ENCODE measurements at places on chromosomes 5 and 9. TPM values are rescaled to one million over a fixed set of nuclear protein-coding genes. Genes with fewer than 3 reads are reported as not detected.

GRCh38 chr5:160835818-160836528 lies 16.0 kb downstream of the ATP10B start:
- no peak for DNase-seq

- no peak for DNase-seq
Measured at GRCh38 chr5:167752936-167753335, 538.5 kb upstream of the WWC1 start.

- no peak for DNase-seq
Measured at GRCh38 chr9:4955836-4956235, 29.2 kb upstream of the JAK2 start.

GRCh38 chr5:89081360-89081759 lies 198.4 kb upstream of the MEF2C start:
- no peak for DNase-seq

GRCh38 chr5:91272858-91273257 lies 110.3 kb downstream of the ARRDC3 start:
- DNase-seq, result no peak

- no peak for DNase-seq
Measured at GRCh38 chr9:83754383-83754977, 46.7 kb upstream of the UBQLN1 start.

DNA sequence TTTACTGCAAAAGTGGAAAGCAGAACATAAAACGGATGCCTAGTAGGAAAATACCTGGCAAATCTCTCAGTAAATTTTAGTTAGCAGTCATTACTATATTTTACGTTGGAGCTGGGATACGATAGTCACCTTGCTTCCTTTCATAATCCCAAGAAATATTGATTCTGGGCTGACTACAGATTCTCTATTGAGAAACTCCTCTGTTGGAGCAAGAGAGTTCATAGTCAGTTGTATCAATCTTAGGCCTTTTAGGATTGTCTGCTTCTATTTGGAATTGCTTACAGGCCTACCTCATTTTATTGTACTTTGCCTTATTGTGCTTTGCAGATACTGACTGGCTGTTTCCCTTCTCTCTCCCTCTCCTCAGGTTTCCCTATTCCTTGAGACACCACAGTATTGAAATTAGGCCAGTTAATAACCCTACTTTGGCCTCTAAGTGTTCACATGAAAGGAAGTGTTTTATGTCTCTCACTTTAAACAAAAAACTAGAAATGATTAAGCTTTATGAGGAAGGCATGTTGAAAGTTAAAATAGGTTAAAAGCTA lies 233.7 kb upstream of the TARS1 start:
- DNase-seq, result no peak

GRCh38 chr9:103530934-103531333 lies 535.8 kb downstream of the CYLC2 start:
- DNase-seq, result no peak

- DNase-seq, result peak; percentile 93
Measured at GRCh38 chr5:100903039-100903887, at the start of gene ST8SIA4. Gene ST8SIA4, minus strand, starts transcription at chr5:100903282. Its CDS starts 327 bp downstream, at chr5:100902955.

GRCh38 chr9:137902646-137903045 lies 25.1 kb downstream of the CACNA1B start:
- DNase-seq, result no peak

DNA sequence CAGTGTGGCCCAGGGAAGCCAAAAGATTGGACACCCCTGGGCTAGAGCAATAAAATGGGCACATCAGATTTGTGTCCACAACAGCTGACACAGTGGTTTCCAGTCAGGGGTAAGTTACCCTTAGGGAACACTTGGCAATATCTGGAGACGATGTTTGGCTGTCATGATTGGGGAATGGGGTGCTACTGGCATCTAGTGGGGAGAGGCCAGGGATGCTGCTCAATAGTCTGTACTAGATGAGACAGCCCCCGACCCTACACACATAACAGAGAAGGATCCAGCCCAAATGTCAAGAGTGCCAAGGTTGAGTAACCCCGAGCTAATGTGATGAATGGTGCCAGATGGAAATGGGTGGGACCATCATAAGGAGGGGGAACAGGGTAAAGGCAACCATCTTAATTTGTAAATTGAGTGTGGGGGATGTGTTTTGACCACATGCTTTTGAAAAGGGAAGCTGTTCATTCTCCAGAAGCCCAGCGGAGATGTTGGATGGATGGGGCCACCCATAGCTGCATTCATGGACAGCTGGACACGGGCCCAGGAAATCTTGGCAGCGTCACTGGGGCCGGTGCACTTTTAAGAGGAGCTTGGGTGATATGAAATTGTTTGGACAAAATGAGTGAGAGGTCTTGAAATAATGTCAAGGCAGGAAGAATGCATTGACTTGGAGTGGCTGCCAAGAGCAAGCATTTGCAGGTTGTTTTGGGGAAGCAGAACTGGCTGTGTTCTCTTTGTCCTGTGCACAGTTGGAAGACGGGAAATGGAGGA lies 33.4 kb downstream of the SYK start:
- peak; percentile 64 for DNase-seq

GRCh38 chr5:158305861-158306260 lies 446.9 kb upstream of the CLINT1 start:
- no peak for DNase-seq

DNA sequence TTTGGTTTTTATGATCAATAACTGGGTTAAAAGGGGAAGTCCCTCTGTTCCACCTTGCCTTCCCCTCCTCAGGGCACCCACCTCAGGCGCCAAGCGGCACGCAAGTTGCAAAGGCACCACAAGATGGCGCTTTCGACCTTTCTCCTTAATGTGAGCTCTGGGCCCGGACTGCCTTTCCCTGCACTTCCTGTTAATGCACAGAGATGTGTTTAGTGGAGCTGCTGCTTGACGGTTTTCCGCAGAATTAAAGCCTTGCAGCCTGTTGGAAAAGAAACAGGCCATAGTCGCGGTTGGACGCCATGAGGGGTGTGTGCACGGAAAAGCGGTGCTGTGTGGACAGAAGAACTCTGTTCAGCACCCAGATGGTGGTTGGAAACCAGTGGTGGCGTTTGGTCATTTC lies 17.9 kb downstream of the CXCL14 start:
- peak; percentile 68 for DNase-seq

DNA sequence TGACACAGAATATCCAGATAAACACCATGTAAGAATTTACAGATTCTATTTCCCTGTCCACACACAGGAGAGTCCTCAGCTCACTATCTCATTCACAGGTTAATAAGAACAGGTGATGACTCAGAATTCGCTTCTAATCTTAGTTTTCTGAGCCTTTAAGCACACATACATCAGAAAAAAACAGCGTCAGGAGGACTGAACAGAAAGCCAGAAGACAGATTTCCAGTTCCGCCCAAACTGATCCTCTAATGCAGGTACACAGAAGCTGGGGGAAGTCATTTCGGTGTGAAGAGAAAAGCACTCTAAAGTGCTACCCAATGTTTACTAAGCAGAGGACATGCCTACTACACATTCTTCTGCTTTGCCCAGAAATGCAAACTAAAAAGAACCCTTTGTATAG lies 1.6 kb downstream of the CEMIP2 start:
- no peak for DNase-seq

DNA sequence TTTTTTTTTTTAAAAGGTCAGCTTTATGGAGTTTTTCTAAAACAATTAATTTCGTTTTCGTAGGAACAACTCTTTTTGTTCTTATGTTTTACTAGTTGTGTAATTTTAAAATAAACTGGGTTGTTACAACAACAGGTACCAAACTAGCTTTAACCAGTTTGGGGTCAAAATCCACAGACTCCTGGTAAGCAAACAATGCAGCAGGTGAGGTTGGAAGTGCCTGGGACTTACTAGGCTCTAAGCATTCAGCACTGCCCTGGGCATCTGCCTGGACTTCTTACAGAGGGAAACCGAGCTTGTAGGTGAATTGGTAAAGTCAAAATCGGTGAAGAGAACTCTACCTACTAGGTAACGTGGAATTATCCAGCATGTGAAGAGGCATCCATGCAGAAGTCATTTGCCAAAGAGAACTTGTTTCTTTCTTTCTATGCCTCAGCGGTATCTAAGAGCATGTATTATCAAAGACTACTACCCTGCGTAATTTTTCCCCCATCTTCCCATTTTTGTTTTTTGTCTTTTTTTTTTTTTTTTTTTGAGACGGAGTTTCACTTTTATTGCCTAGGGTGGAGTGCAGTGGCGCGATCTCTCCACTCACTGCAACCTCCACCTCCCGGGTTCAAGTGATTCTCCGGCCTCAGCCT lies 145.4 kb downstream of the KCTD16 start:
- no peak for DNase-seq

- no peak for DNase-seq
Measured at GRCh38 chr9:3385871-3386270, 139.9 kb downstream of the RFX3 start.

DNA sequence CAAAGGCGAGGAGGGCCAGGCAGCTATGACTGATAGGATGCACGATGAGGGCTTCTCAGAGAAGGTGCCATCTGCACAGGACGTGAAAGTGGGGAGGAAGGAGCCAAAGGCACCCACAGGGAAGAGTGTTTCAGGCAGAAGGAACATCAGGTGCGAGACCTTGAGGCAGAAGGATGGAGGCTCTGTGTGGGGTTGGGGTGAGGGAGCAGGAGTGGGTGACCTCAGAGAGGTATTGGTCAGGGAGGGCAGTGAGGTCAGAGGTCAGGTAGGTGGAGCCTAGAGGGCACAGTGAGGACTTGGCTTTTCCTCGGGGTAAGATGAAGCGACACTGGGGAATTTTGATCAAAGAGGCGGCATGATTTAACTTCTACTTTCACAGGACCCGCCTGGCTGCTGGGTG lies 64.7 kb upstream of the XPA start:
- no peak for DNase-seq

DNA sequence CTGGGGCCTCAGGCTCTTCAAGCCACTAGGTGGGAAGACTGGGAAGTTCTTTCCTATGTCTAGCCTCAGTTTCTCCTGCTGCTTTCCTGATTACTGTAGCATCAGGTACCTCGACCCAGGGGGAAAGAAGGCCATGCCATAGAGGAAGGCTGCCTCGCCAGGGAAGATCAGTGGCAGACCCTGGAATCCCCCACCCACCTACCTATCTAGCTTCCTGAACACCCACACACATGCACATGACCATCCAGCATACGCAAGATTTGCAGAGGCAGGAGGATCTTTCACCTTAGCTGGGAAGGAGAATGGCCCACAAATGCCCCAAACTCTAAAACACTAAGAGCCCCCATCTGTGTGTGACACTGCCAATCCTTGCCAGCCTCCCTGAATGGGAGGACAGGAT lies 8.0 kb downstream of the NR5A1 start:
- no peak for DNase-seq

DNA sequence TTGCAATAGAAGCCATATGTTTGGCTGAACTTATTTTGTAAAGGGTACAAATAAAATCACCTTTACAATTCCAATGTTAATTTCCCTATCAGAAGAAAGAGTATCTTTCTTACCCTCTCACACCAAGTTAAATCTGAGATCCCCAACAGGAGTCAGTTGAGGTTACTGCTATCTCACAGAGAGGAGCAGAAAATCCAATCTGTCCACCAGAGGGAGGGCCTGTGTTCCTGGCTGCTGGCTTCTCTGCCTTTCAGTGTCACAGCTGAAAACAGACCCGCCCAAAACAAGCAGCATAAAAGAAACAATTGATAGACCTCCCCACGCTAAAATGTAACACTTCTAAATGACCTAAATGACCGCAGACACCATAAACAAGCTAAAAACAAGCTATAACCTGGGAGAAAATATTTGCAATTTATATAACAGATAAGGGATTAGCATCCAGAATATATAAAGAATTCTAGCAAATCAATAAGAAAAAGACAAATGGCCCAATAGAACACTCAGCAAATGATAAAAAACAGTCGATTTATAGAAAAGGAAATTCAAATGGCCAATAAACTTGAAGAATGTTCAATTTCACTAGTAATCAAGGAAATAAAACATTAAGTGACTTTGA lies 24.5 kb upstream of the MVB12B start:
- DNase-seq, result peak; percentile 76

The P4HA2 gene
- total RNA-seq, result 58.9 TPM

The PCA3 gene
- not detected for total RNA-seq

The QRFP gene
- total RNA-seq, result not detected

The LMX1B gene
- 1.8 TPM for total RNA-seq

The TRPM3 gene
- 2.1 TPM for total RNA-seq

The PCDHB6 gene
- 0.76 TPM for total RNA-seq

The TTLL11 gene
- total RNA-seq, result 6.0 TPM

The LHX3 gene
- not detected for total RNA-seq

The PCDHGB6 gene
- total RNA-seq, result 6.5 TPM

The CDKN2A gene
- not detected for total RNA-seq

The SLC2A8 gene
- total RNA-seq, result 16.6 TPM

The ANKRA2 gene
- total RNA-seq, result 13.9 TPM

The SLC27A6 gene
- total RNA-seq, result 46.3 TPM

The CKMT2 gene
- total RNA-seq, result 816 TPM

The GARNL3 gene
- 24.2 TPM for total RNA-seq

The ANKRD31 gene
- total RNA-seq, result 0.14 TPM

The SLIT3 gene
- 109 TPM for total RNA-seq

The PLAC8L1 gene
- total RNA-seq, result not detected
